ENCODE measurements at places on chromosomes 12 and 14.

- no peak for DNase-seq
Observed at GRCh38 chr14:72515779-72516770, 377.8 kb downstream of the DPF3 start.

DNA sequence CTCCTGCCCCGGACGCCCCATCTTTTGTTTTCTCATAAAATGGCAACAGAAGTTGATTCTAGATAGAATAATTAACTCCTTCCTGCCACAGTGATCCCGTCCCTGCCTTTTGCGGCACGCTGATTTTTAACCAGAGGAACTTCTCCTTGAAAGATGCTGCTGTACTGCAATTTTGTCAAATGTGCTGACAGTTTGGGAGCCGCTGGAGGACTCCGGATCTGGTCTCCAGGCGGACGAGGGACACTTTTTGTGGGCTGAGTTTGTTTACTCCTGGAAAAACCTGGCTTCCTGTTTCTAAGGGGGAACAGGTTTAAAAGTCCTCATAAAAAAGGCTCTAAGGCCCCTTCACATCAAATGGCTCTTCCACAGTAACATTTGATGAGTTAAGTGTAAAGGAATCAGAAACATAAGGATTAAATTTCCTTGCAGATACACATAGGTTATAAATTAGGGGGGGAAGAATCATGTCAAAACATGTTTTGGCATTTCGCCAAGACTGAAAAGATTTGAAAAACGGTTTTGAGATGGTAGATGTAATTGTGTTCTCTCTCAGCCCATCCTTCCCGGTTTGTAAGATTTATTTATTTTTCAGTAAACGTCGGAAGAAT, 15.5 kb downstream of the FZD10 start:
- DNase-seq: no peak

GRCh38 chr12:49983892-49984291, 11.1 kb downstream of the AQP6 start:
- DNase-seq: peak; percentile 85

DNA sequence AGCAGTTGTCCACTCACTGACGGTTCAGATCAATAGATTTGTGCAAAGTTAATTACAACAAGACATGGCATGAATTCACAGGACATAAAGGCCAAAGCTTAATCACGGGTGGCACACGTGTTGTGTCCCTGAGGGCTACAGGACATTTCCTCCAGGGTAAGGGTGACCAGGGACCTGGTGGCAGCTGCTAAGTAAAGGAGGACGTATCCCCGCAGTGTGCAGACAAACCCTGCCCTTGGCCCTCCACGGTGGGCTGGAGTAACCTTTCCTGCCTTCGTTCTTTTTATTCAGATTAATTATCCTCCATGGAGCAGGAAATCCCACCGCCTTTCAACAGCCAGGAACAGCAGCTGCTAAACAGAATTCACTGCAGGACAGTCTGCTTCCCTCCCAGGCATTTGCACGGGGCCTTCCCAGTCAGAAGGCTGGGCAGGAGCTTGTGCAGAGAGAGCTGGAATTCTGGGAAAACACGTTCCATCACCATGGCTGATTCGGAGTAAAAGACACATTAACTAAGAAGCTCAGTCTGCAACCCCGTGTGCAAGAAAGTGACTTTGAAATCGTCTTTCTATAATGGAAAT, 289.9 kb upstream of the SFSWAP start:
- DNase-seq: no peak

- DNase-seq: no peak
Observed at GRCh38 chr12:117820216-117820907, 148.4 kb downstream of the KSR2 start.

DNA sequence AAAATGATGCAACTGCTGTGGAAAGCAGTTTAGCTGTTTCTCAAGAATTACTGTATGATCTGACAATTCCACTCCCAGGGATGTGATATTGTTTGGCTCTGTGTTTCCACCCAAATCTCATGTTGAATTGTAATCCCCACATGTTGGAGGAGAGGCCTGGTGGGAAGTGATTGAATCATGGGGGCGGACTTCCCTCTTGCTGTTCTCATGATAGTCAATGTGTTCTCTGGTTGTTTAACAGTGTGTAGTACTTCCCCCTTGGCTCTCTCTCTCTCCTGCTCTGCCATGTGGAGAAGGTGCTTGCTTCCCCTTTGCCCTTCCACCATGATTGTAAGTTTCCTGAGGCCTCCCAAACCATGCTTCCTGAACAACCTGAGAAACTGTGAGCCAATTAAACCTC, 93.4 kb upstream of the CPM start:
- no peak for DNase-seq

- DNase-seq: peak; percentile 63
Observed at GRCh38 chr12:101891462-101891971, 14.1 kb downstream of the DRAM1 start.

GRCh38 chr12:128250096-128250495, 16.9 kb upstream of the TMEM132C start:
- DNase-seq: no peak

- no peak for DNase-seq
Observed at GRCh38 chr12:113246478-113247122, 25.3 kb downstream of the TPCN1 start.

GRCh38 chr12:59708064-59708463, 112.2 kb downstream of the SLC16A7 start:
- peak; percentile 35 for DNase-seq

- no peak for DNase-seq
Observed at GRCh38 chr12:243381-243780, 19.3 kb downstream of the SLC6A13 start.

- peak; percentile 98 for DNase-seq
Observed at GRCh38 chr12:50283229-50283923, at the start of gene LIMA1. Gene LIMA1, minus strand, starts transcription at chr12:50283520. Its CDS starts 34,769 bp downstream, at chr12:50248751.

DNA sequence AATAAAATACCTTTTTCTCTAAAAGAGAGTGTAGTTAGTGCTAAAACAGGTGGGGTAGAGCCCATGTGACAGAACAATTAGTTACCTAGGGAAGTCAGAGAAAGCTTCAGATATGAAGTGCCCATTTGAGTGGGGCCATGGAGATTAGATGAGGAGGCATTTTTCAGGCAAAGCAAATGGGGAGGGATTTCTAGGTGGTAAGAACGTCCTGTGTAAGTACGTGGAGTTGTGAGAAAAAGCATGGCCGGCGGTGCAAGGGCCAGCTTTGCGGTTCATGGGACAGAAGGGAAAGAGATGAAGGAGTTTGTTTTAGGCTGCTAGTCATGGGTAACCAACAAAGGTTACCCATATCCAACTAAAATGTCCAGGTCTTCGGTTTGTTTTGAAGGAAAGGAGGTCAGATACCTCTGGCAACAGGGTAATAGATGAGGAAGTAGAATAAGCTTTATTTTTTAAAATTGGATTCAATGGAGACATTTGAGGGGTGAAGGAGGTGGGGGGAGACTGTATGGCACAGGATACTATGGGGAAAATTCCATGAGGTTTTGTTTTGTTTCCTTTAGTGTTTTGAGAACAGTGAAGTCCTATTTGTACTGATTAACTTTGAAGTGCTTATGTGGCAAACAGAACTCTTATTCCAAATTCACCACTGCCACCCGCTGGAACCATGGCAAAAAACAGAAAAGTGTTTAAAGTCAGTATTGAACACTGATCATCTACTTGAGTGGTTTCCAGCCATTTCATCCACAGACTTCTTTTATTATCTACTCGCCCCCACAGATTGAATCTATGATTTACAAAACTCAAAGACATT, 10.0 kb upstream of the SNRPF start:
- DNase-seq: peak; percentile 36

DNA sequence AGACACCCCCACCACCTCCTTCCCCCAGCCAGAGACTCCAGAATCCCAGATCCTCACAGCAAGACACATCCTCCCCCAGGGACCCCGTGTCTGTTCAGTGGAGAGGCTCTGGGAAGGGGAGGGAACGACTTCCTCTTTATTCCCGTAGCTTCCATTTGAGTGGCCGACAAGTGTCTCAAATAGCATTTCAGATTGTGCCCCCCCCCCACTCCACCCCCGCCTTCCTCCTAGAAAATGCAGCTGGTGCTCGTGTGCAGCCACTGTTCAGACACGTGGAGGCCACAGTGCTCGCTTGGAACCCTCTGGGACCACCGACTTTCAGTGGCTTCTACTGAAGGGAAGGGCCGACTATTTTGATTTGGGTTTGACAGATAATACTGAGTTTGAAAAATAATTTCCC, 14.3 kb downstream of the PPP2R5C start:
- DNase-seq: no peak

GRCh38 chr14:22713631-22713950, 52.9 kb upstream of the OXA1L start:
- no peak for DNase-seq

GRCh38 chr14:104715416-104715815, 8.6 kb upstream of the ADSS1 start:
- DNase-seq: no peak

- DNase-seq: no peak
Observed at GRCh38 chr12:50297027-50297426, 13.7 kb upstream of the LIMA1 start.

GRCh38 chr14:70067810-70068209, 120.9 kb downstream of the SLC8A3 start:
- no peak for DNase-seq

- DNase-seq: no peak
Observed at GRCh38 chr14:65517635-65518542, 105.4 kb downstream of the FUT8 start.

DNA sequence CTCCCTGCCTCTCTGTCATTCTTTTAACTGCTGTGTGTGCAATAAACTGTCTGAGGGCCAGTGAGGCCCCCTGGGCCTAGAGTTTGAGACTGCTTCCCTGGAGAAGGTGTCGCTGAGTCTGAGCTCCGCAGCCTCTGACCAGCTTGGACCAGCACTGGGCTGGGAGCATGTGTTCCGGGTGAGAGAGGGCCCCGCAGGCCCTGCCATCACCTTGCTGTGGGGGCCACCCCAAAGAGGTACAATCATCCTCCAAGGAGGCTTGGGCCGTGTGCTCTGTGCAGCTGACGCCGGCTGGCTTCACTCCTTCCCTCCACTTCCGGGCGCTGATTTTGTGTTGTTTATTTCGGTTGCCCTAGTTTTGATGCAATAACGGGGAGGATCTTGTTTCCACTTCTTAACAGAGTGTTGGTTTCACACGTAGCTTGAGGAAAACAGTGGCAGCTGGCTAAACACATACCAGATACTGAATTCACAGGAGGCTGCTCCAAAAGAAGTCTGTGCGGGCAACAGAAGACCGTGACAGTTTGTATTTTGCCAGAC, 121.6 kb downstream of the TMEM132C start:
- no peak for DNase-seq

DNA sequence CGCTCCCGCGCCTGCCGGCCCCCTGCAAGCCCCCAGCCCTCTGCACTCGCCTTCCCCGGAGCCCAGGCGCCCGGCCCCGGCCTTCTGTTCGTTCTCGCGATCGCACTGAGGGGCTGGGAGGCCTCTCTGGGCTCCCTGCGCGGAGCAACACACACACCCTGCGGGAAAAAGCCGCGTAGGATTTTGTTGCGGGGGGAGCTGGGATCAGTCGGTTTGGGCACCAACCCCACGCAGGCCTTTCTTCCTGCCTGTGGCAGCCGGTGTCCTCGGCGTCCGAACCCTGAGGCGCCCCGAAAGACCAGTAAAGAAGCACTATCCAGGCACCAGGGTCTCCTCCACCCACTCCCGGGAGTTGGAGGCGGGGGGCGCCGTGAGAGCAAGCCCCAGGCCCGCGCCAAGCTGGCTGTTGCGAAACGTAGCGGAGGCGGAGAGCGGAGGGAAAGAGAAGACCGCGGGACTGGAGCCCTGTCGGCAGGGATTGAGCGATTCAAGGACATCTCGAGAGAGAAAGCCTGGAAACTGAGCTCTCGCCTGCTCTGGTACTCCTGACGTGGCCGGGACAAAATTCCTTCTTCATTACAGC, 1.9 kb upstream of the HOXC5 start:
- peak; percentile 62 for DNase-seq

GRCh38 chr12:109192358-109192757, 76.0 kb downstream of the ACACB start:
- DNase-seq: peak; percentile 74

DNA sequence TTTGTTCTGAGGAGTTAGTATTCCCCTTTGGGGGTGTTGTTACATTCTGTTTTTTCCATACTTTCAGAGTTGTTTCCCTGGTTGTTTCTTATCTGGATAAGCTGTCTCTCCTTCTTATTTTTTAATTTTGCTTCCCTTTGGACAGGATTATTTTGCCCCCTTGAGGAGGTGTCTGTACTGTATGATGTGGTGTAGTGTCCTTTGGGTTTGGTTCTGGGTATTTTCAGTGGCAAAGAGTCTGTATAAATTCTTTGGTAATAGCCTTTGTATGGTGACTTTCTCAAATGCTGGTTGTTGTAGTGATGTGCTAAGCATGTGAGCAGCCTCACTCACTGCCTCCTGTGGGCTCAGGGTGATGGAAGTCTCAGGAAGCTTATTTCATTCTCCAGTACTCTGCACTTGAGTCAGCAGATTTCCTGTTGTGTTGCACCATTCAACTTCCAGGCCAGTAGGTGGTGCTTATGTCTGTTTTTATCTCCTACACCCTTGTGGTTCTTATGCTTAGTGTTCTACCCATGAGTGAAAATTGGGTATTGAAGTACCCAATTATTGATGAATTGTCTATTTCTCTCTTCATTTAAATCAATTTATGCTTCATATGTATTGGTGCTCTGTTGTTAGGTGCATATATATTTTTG, 103.3 kb upstream of the PMCH start:
- no peak for DNase-seq

- no peak for DNase-seq
Observed at GRCh38 chr12:116639765-116640164, 80.6 kb downstream of the MAP1LC3B2 start.

DNA sequence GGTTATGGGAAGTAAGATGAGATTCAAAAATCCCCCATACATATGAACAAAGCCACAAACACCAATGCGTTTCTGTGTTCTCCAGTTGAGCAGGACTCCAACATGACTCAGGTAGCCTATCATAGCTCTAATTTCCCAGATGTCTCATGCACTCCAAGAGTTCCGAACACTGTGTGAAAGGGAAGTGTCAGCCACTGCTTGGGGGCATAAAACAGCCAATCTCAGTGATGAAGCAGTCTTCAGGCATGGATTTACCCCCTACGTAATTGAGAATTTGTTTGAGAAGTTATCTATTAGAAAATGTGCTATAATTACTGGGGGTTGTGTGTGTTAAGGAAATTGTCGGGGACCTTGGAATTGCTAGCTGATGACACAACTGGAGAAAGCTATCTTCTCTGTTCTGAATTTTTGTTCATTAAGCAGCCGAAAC, 153.9 kb upstream of the AVPR1A start:
- no peak for DNase-seq

GRCh38 chr14:75222208-75222701, 45.8 kb upstream of the TMED10 start:
- peak; percentile 83 for DNase-seq

Measured in AG20443 (cell line).